ENCODE measurements at places on chromosomes 16 and 17. TPM values are rescaled to one million over a fixed set of nuclear protein-coding genes. Genes with fewer than 3 reads are reported as not detected.

The KIF18B gene
- total RNA-seq: 26.5 TPM

The TOP2A gene
- total RNA-seq: 96.7 TPM

The PAQR4 gene
- total RNA-seq: 19.7 TPM

The CNP gene
- 81.9 TPM for total RNA-seq

The PDIA2 gene
- total RNA-seq: not detected

The SYT17 gene
- not detected for total RNA-seq

The GUCY2D gene
- not detected for total RNA-seq

The SCARF1 gene
- 4.1 TPM for total RNA-seq

The EFCAB13 gene
- total RNA-seq: 4.9 TPM

The HAS3 gene
- 0.36 TPM for total RNA-seq

All from natural killer cell treated with Interleukin-12 subunit alpha and Interleukin-12 subunit beta and Interleukin-15 and Interleukin-18, amount 100 ng/mL, for 72 hours (primary cell).